ENCODE measurements at places on chromosomes 5 and 9. TPM values are rescaled to one million over a fixed set of nuclear protein-coding genes. Genes with fewer than 3 reads are reported as not detected.

SVEP1 gene
- 8.0 TPM for polyA plus RNA-seq

ORM2 gene
- not detected for polyA plus RNA-seq

PIP5K1B gene
- polyA plus RNA-seq: 8.3 TPM

PLPP6 gene
- polyA plus RNA-seq: 17.9 TPM

F2R gene
- polyA plus RNA-seq: 75.6 TPM

CFAP77 gene
- 0.94 TPM for polyA plus RNA-seq

MARVELD2 gene
- polyA plus RNA-seq: 31.3 TPM

OMD gene
- polyA plus RNA-seq: 0.41 TPM

C9orf50 gene
- 0.35 TPM for polyA plus RNA-seq

RRAGA gene
- 107 TPM for polyA plus RNA-seq

FNIP1 gene
- polyA plus RNA-seq: 14.7 TPM

GPR151 gene
- polyA plus RNA-seq: not detected

SLU7 gene
- 82.8 TPM for polyA plus RNA-seq

RPL12 gene
- 1,567 TPM for polyA plus RNA-seq

APBB3 gene
- polyA plus RNA-seq: 30.5 TPM

PHF2 gene
- 35.3 TPM for polyA plus RNA-seq

TRIO gene
- 102 TPM for polyA plus RNA-seq

MTX3 gene
- polyA plus RNA-seq: 22.2 TPM

HSPB3 gene
- 0.15 TPM for polyA plus RNA-seq

NIPAL4 gene
- polyA plus RNA-seq: 0.17 TPM

ADAMTS16 gene
- 68.6 TPM for polyA plus RNA-seq

MAMDC2 gene
- polyA plus RNA-seq: 7.3 TPM

LMNB1 gene
- 127 TPM for polyA plus RNA-seq

CYLC2 gene
- polyA plus RNA-seq: not detected

RANBP17 gene
- polyA plus RNA-seq: 9.2 TPM

FSTL4 gene
- 0.76 TPM for polyA plus RNA-seq

TEK gene
- 44.9 TPM for polyA plus RNA-seq

NSG2 gene
- polyA plus RNA-seq: 0.25 TPM

CARD19 gene
- 18.0 TPM for polyA plus RNA-seq

TUSC1 gene
- 17.0 TPM for polyA plus RNA-seq

ENTPD2 gene
- 2.9 TPM for polyA plus RNA-seq

INSL4 gene
- not detected for polyA plus RNA-seq
